ENCODE measurements at places on chromosomes 4 and X. TPM values are rescaled to one million over a fixed set of nuclear protein-coding genes. Genes with fewer than 3 reads are reported as not detected.

NEXMIF gene
- total RNA-seq: not detected

PCDH19 gene
- not detected for total RNA-seq

MND1 gene
- total RNA-seq: 7.9 TPM

DMRTC1 gene
- not detected for total RNA-seq

CFAP99 gene
- 1.3 TPM for total RNA-seq

P2RY4 gene
- total RNA-seq: not detected

EDNRA gene
- total RNA-seq: 2.4 TPM

G3BP2 gene
- 68.7 TPM for total RNA-seq

All from PC-3 (cell line).